ENCODE measurements at places on chromosomes 12 and 14.
A peak's percentile ranks its signal among the peaks of the same experiment; 100 is the strongest.

DNA sequence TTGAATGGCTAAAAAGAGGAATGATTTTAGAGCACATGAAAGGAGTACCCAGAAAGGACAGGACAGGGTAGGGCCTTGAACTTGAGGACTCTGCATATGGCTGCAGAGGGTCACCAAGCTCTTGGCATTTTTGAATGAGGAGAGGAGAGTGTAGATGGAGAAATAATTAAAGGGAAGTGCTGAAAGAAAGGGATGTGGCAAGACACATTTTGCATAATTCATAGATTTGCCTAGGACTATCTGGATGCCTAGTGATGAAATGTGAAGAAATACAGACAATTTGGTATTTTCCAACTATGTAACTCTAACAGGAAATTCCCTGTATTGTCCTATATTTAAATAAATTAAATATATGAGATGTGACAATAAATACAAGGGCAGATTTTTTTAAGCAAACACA is 27.5 kb upstream of the MDM1 start:
- DNase-seq: peak; percentile 9

- no peak for DNase-seq
Measured at GRCh38 chr14:100914597-100915021, 11.1 kb upstream of the RTL1 start.

DNA sequence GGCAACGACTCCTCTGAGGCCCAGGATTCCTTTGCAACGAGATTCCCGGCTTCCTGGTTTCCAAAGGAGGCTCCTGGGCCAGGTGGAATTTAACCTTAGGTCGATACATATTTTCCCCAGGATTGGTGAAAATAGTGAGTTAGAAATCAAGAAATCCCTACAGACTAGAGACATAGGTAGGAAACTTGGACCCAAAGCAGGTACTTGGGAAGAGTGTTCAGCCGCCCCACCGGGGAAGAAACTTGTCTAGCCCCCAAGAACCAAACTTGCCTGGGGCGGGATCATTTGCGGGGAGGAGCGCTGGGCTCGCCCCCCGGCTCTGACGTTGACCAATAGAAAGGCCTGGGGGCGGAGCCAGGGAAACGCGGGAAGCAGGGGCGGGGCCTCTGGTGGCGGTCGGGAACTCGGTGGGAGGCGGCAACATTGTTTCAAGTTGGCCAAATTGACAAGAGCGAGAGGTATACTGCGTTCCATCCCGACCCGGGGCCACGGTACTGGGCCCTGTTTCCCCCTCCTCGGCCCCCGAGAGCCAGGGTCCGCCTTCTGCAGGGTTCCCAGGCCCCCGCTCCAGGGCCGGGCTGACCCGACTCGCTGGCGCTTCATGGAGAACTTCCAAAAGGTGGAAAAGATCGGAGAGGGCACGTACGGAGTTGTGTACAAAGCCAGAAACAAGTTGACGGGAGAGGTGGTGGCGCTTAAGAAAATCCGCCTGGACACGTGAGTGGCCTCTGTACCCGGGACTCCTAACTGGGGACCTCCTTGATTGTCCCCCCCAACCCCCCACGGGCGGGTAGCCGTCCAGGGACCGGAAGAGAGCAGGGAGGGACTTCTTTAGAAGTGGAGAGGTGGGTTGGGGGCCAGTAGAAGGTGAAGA is at the start of gene CDK2:
CDK2 (plus strand) TSS at position 423 of the 874 bp plus-strand sequence; CDS start at position 602, 179 bp downstream.
- DNase-seq: peak; percentile 79

DNA sequence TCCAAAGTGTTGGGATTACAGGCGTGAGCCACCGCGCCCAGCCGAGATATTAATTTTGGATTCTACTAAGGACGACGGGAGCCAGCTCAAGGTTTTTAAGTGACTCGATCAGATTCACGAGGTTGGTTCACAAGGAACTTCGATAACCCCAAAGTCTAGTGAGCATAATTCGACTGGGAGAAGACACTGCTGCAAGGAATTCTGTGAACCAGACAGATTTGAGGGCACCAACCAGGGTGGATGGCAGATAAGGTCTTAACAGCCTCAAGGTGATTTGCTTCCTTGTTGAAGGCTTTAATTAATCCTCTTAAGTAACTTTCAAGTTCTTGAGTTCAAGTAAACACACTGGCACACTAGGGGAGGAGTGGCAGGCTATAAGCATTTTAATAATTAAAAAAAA is 1.1 kb upstream of the KLHDC2 start:
- no peak for DNase-seq

DNA sequence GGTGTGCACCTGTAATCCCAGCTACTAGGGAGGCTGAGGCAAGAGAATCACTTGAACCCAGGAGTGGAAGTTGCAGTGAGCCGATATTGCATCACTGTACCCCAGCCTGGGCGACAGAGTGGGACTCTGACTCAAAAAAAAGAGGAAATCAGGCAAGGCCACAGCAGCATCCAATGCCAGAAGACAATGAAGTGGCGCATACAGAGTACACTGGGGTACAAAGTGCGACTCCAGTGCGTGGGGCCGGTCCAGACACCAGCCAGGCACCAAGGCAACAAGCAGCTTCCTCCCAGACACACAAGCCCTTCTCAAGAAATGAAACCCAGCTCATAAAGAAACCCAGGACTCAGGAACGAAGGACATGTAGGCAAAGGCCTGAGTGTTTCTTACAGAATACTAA is 28.2 kb downstream of the TTC7B start:
- DNase-seq: no peak

DNA sequence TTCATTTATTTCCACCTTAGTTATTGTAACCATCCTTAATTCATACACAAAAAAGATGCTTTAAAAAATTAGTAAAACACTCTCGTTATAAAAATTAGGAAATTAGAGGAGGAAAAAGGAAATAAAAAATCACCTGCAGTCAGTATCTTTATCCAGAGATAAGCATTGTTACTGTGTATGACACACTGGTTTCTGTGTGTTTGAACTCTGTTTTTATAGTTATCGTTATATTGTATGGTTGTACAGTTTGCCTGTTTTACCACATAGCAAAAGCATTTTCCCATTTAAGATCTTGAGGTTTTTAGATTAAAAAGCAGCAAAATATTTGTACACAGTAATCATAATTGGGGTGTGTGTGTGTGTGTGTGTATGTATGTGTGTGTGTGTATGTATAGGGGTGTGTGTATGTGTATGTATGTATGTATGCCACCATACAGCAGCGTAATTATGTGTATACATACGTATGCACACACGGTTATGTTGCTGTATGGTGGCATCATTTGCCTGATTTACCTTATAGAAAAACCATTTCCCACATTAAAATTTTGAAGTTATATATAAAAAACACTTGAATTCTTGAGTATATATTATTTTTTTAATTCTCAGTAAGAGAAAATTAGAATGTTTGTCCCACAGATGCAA is 19.8 kb downstream of the WNK1 start:
- DNase-seq: no peak

GRCh38 chr12:127231371-127231770 is 1035.6 kb upstream of the TMEM132C start:
- no peak for DNase-seq

All from cardiac fibroblast (primary cell).